ENCODE measurements at places on chromosomes 11 and 22.

DNA sequence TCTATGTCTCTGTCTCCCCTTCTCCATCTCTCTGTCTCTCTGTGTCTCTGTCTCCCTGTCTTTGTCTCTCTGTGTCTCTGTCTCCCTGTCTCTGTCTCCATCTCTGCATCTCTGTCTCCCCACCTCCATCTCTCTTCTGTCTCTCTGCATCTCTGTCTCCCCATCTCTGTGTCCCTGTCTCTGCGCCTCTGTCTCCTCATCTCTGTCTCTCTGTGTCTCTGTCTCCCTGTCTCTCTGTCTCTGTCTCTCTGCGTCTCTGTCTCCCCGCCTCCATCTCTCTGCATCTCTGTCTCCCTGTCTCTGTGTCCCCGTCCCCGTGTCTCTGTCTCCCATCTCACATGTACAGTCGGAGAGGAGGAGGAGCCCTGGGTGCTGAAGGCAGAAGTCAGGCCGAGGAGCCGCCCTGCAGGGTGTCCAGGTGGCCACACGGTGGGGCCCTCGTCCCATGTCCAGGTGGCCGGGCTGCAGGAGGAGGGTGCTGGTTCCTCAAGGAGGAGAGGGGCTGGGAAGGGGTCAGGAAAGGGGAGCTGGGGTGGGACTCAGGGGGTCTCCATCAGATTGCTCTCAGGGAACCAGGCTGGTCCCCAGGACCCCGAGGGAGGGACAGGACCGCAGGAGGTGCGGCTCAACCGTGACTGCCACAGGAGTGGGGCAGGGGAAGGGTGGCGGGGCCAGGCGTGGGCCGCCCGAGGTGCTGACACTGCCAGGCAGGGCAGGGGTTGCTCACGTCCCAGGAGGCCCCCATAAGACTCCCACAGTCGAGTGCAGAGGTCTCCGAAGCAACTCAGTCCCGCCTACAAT is 25.6 kb upstream of the TH start:
- no peaks in the 10 kb centered on the region for H3K4me1 ChIP-seq
- peak; percentile 49 for DNase-seq
- peaks cover 82% of the 10 kb centered on the region for H3K27me3 ChIP-seq
- no peaks in the 10 kb centered on the region for H3K36me3 ChIP-seq
- no peak overlapping the region for H3K27ac ChIP-seq
- H3K4me3 ChIP-seq = no peak overlapping the region

DNA sequence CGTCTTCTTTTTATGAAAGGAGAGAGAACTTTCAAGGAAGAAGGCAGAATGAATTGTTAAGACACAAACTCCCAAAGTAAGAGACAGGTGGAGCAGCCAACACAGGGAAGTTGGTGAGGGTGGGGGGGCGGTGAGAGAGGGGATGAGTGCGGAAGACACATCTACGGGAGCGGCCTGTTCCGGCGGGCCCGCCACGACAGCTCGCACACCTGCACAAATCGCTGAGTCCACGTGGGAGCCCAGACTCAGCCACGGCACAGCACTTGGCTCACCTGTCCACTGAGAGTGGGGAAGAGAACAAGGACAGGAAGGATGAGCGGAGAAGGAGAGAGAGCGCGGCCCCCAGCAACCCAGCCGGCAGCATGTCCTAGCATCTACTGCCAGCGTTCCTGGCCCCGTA is 331.1 kb downstream of the CADM1 start:
- no peaks in the 10 kb centered on the region for H3K4me1 ChIP-seq
- no peak overlapping the region for H3K27ac ChIP-seq
- H3K36me3 ChIP-seq = no peaks in the 10 kb centered on the region
- DNase-seq = no peak

DNA sequence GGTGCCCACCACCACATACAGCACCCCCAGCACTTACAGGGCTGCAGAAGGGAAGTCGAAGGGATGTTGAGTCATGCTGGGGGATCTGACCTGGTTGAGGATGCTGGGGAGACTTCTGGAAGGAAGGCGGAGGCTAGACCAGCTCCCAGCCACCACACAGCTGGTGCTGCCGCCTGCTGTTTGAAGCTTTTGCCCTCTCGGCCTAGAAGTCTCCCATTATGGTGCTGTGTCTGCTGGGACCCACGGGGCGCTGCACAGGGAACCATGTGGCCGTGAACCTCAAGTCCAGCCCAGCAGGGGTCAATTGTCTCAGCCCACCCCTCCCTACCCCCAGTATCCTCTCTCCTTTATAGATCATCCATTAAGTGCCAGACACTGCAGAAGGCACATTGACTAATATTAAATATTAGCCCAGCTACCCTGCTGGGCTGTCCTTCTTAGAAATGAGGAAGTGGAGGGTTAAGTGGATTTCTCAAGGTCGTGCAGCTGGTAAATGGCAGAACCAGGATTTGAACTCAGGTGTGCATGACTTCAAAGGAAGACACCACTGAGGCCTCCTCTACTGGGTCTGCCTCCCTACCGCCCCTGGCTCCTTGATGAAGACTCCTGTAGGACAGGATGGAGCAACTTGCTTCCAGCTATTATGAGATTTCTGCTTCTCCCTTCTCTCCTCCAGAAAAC is 49.7 kb downstream of the CYTH4 start:
- H3K36me3 ChIP-seq = no peaks in the 10 kb centered on the region
- H3K4me3 ChIP-seq = no peak overlapping the region
- no peaks in the 10 kb centered on the region for H3K4me1 ChIP-seq
- DNase-seq = no peak
- H3K27me3 ChIP-seq = peaks cover 95% of the 10 kb centered on the region

DNA sequence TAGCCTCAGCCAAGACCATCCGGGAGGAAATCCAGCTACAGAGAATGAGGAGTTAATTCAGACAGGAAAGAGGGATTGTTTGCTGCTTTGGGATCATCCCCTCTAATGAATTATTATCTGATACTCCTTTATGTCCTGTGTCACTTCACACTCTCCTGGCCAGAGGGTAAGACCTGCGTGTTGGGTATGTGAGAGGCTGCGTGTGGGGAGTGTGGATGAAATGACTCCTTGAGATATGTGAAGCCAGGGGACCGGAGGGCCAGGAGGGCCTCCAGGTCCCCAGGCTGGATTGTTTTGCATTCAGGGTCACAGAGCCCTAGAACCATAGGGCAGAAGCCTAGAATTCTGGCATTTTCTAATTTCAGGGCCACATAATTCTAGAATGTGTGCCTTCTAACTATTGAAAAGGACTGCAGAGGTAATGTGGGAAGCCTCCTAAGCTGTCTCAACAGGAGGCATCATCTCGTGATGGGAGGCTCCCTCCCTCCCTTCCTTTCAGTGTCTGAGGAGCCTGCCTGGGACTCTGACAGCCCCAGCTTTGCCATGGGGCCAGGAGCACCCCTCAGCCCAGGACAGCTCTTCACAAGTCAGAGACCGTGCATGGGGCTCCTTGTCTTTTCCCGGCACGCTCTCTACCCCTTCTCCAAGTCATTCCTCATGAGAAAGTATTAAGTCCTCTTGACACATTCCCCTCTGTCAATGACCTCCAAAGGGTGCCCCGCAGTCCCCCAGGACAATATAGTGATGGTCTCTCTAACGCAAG is 3.7 kb downstream of the TPBGL start:
- 0 out of 2 replicates have a peak, but pooled peaks cover 3% of the 10 kb centered on the region for H3K4me1 ChIP-seq
- no peaks in the 10 kb centered on the region for H3K36me3 ChIP-seq
- H3K4me3 ChIP-seq = no peak overlapping the region
- peaks cover 45% of the 10 kb centered on the region for H3K27me3 ChIP-seq

- no peak overlapping the region for H3K27ac ChIP-seq
- no peaks in the 10 kb centered on the region for H3K27me3 ChIP-seq
- H3K4me1 ChIP-seq = no peaks in the 10 kb centered on the region
- no peak overlapping the region for H3K4me3 ChIP-seq
- no peak for DNase-seq
Observed at GRCh38 chr11:95242845-95243605, 12.0 kb upstream of the SESN3 start.

DNA sequence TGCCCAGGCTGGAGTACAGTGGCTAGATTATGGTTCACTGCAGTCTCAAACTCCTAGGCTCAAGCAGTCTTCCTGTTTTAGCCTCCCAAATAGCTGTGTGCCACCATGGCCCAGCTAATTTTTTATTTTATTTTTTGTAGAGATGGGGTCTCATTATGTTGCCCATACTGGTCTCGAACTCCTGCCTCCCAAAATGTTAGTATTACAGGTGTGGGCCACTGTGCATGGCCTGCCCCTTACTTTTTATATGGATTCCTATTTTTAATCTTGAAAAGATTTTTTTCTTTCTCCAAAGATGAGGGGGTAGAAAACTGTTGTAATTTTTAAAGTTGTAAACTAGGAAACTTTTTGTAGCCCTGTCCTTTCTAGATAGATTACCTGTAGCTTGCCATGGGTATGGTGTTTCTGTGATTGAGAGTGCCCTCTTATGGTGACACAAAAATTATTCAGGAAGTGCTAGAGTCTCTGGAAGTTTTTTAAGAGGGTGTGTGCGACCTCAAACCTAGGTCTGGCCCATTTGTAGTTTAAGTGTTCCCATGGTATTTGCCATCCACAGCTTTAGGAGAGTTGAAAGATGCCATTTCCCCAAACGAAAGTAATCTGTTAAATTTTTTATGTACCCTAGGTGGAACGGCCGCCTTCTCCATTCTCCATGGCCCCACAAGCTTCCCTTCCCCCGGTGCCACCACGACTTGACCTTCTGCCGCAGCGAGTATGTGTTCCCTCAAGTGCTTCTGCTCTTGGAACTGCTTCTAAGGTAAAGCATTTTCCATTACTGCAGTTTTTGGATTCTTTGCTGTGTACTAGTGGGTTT is 32.4 kb downstream of the MCAM start:
- no peaks in the 10 kb centered on the region for H3K36me3 ChIP-seq
- H3K4me3 ChIP-seq = no peak overlapping the region
- H3K27me3 ChIP-seq = no peaks in the 10 kb centered on the region
- no peaks in the 10 kb centered on the region for H3K4me1 ChIP-seq

GRCh38 chr11:94845622-94846021 is 77.5 kb downstream of the AMOTL1 start:
- no peaks in the 10 kb centered on the region for H3K27me3 ChIP-seq
- H3K4me1 ChIP-seq = no peaks in the 10 kb centered on the region
- H3K36me3 ChIP-seq = no peaks in the 10 kb centered on the region
- H3K27ac ChIP-seq = no peak overlapping the region
- no peak overlapping the region for H3K4me3 ChIP-seq

- H3K27ac ChIP-seq = no peak overlapping the region
- H3K4me1 ChIP-seq = peaks cover 9% of the 10 kb centered on the region
- H3K27me3 ChIP-seq = peaks cover 7% of the 10 kb centered on the region
- DNase-seq = no peak
- no peak overlapping the region for H3K4me3 ChIP-seq
Observed at GRCh38 chr22:46754110-46754799, 8.2 kb upstream of the TBC1D22A start.

GRCh38 chr22:23523713-23524112 is 56.4 kb downstream of the IGLL1 start:
- H3K4me1 ChIP-seq = peaks cover 4% of the 10 kb centered on the region
- H3K27ac ChIP-seq = no peak overlapping the region
- no peaks in the 10 kb centered on the region for H3K36me3 ChIP-seq
- DNase-seq = no peak

DNA sequence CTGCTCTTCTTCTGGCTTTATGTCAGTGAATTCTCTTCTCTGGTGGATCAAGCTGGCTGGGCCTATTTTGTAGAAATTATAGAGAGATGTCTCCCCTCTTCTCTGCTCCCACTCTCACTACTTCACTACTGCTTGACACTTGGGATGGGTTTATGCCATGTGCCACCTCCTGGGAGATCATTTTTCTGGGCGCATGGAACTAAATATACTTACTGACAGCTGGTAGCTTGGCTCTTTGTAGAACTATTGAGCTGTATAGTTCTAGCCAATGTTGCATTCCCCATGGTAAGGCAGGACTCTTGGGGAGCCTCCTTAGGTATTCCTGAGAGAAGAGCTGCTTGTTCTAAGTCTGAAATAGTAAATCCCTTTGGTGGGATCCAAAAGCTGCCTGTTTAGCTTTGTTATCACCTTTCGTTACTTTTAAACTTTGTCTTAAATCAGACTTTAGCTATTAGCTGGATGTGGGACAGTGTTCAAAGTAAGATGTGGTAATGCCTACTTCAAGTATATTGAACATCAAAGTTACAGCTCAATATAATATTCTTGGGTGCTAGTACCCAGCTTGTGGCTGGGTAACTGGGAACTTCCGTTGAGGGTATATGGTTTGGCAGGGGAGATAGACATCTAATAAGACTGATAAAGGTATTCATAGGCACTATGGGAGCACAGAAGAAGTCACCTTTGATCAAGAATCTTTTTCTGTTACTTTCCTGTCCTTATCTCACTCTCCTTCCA is 87.5 kb upstream of the RRM1 start:
- no peaks in the 10 kb centered on the region for H3K4me1 ChIP-seq
- H3K36me3 ChIP-seq = no peaks in the 10 kb centered on the region
- no peaks in the 10 kb centered on the region for H3K27me3 ChIP-seq

GRCh38 chr11:31803813-31804311 is 7.3 kb downstream of the PAX6 start:
- no peaks in the 10 kb centered on the region for H3K4me1 ChIP-seq
- peaks cover 39% of the 10 kb centered on the region for H3K27me3 ChIP-seq
- no peaks in the 10 kb centered on the region for H3K36me3 ChIP-seq
- DNase-seq = no peak

DNA sequence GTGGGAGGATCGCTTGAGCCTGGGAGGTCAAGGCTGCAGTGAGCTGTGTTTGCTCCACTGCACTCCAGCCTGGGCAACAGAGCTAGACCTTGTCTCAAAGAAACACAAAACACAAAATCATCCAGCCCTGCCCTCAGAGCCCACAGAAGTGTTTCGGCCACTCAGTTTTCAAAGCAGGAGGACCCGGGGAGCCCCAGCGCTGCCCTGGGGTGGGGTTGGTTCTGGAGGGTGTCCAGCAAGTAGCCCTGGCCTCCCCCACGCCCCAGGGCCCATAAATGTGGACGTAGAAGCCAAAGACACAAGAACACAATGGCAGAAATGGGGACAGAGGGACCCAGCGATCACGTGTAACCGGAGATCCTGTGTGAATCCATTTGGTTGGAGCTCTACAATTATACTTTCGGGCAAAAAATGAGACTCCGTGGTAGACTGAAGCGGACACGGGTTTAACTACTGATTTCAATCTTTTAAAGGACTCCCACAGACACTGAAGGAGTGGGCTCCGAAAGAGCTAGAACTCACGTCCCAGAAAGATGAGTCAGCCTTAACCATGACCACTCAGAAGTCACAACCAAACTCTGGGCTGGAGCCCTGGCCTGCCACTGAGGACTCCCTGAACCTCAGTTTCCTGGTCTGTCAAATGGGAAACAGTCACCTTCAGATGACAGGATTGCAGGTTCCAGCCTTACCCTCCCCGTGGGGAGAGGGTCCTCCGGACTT is 9.0 kb upstream of the CYTH4 start:
- H3K4me1 ChIP-seq = no peaks in the 10 kb centered on the region
- DNase-seq = no peak
- H3K4me3 ChIP-seq = no peak overlapping the region
- no peak overlapping the region for H3K27ac ChIP-seq
- 0 out of 2 replicates have a peak, but pooled peaks cover 11% of the 10 kb centered on the region for H3K27me3 ChIP-seq
- H3K36me3 ChIP-seq = no peaks in the 10 kb centered on the region

DNA sequence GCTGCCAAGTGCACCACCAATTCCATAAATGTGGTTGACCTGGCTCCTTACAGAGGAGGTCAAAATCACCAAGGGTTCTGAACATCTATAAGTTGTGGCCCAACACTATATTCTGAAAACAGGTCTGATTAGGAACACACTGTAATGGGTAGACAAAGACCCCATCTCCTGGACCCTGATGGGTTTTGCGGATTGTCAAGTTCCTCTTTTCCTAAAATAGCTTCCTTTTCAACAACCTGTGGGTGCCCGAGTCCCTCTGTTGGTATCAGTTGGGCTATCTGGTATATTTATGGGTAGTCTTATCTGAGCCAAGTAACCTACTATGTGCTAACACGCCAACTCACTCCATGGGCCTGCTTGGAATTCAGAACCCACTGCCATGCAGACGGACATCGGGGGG is 9.9 kb upstream of the CACNG2 start:
- no peaks in the 10 kb centered on the region for H3K36me3 ChIP-seq
- H3K27me3 ChIP-seq = peaks cover 99% of the 10 kb centered on the region
- no peak overlapping the region for H3K27ac ChIP-seq
- no peaks in the 10 kb centered on the region for H3K4me1 ChIP-seq
- no peak for DNase-seq

Measured in MM.1S (cell line).